Stimulated activated CD8-positive, alpha-beta memory T cell treated with anti-CD3 and anti-CD28 coated beads, Interleukin-2, amount 100 ng/mL, for 1 hour (primary cell): ENCODE measurements at places on chromosomes 1 and 21.

DNA sequence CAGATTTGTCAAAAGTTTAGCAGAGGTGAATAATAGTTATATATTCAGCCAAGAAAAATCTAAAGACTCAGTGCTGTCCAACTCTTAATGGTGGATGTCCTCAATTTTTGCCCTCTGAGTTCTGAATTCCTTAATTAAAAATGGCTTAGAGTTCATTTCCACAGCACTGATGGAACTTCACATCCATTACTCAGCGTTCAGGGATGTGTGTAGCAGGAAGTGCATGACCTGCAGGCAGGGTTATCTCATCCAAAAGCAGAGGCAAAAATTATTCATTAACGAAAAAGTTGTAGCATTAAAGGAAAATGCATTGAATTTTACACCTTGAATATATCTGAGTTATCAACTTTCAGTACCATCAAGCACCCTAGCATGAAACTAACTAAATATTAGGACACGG is 96.7 kb downstream of the ZP4 start:
- no peak for DNase-seq

GRCh38 chr1:160731990-160732389 is 7.1 kb upstream of the SLAMF7 start:
- no peak for DNase-seq

DNA sequence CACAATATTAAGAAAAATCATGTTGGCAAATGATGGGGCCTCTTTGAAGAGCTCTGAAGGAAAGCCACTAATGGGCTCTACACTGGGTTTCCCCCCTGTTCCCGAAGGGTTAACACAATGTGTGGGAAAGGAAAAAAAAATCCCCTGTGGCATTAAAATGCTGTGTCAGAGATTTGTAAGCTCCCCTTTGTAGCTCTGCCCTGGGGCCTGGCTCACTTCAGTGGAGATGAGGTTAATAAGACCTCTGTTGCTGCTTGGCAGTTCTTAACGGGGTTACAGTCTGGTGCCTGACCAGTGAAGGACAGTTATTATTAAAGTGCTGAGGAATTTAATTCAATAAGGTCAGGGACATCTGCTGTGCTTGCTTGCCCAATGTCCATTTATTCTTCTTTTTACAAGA is 129.7 kb upstream of the UBE2U start:
- DNase-seq, result no peak

GRCh38 chr1:235648954-235649367 is 623 bp downstream of the GNG4 start:
- DNase-seq, result peak; percentile 29

DNA sequence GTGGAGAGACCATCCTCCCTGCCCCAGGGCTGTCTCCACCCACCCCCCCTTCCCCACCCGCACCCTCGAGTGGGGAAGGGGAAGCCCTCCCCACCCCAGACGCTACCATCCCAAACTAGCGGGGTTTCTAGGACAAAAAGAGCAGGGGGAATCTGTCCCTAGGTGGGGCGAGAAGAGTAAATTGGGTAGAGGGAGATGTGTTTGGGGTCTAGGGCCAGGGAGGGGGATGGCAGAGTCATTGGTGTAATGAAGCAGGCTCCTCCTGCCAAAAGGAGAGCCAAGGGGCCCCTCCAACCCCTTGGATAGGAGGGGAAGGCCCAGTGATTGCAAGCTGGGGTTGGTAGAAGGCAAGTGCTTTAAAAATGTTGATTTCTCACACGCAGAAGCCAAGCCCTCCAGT is 10.0 kb downstream of the MEX3A start:
- DNase-seq, result no peak

DNA sequence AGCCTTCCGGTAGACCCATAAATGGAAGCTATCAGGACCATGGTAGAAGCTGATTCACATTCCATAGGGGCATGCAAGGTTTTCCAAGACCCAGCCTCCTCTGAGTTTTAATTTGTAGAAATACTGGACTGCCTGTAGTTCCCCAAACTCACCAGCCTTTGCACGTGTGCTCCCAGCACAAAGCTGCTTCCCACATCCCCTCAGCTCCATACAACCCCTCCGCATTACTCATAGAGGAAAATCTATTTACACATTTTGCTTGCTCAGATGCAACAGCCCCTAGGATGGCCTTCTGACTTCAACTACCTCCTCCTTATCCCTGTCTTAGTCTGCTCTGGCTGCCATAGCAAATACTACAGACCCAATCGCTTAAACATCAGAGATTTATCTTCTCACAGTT is 336.2 kb downstream of the SETD4 start:
- DNase-seq, result no peak

- no peak for DNase-seq
These were observed 213.5 kb upstream of the NRIP1 start for GRCh38 chr21:15278279-15278678.

- DNase-seq, result no peak
These were observed 16.1 kb upstream of the ACTL8 start for GRCh38 chr1:17739050-17739449.

DNA sequence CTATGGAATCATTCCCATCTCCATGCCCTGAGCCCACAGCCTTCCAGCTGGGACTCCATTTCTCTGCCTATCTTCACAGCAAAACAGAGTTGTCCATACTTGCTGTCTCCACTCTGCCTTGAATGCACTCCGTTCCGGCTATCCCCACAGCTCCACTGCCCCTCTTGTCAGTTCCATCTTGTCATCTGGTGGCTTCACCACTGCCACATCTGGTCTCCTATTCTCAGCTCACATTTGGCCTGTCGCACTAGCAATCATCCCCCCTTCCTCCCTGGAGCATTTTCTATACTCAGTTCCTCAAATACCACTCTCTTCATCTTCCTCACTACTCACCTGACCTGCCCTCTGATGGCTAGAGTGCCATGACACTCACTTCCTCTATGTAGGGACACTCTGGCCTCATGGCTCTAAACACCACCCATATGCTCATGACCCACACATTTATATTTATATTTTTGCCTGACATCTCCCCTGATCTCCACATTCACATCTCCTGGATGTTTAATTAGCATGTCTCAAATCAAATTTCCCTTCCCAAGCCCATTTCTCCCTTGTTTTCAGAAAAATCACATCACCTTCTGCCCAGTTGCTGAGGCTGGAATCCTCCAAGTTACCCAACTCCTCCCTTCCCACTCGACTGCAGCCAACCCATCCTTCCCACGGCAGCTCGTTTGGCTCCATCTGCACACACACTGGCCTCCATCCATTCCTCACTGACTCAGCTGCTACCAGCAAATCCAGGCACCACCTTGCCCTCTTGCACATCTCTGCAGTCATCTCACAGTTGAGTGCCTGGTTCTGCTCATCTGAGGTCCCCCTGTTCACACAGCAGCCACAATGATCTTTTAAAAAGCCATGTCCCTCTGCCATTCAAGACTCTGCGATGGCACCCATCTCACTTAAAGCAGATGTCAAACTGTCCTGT is 6.1 kb downstream of the ZNF692 start:
- DNase-seq, result no peak

GRCh38 chr1:12583484-12583883 is 34.5 kb downstream of the DHRS3 start:
- DNase-seq, result no peak

DNA sequence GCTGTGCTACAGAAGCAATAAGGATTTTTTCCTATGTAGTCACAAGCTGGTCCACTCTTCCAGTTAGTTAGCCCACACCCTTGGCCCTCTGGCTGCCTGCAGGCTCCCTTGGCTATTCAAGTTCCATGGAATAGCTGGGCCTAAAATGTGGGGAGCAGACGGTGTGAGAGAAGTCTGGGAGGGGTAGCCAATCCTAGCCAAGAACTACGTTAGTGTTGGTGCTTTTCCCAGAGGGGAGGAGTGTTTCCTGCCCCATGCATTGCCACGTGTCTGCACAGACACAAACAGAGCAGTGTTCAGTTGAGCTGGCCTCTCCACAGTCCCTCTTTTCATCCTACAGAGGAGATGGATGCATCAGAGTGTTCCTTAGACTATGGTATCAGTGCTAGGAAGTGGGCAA is 59.0 kb upstream of the IPO9 start:
- no peak for DNase-seq

DNA sequence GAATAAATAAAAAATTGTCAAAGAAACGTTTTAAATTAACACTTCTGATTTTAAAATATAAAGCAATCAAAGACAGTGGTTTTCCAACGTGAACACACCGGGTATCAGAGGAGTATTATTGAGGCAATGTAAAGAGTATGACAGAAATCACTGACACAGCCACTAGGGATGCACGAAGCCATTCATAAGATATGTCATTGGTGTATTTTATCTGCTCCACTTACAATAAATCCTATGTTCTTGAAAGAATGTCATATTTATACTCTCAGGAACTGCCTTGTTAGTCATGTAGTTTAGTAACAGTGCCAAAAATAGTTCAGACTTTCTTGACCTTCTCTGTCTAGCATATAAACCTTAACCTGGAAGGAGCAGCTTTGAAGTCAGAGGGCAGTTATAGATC is 835.0 kb upstream of the NCAM2 start:
- DNase-seq, result no peak
